ENCODE measurements at places on chromosomes 1 and 21.

DNA sequence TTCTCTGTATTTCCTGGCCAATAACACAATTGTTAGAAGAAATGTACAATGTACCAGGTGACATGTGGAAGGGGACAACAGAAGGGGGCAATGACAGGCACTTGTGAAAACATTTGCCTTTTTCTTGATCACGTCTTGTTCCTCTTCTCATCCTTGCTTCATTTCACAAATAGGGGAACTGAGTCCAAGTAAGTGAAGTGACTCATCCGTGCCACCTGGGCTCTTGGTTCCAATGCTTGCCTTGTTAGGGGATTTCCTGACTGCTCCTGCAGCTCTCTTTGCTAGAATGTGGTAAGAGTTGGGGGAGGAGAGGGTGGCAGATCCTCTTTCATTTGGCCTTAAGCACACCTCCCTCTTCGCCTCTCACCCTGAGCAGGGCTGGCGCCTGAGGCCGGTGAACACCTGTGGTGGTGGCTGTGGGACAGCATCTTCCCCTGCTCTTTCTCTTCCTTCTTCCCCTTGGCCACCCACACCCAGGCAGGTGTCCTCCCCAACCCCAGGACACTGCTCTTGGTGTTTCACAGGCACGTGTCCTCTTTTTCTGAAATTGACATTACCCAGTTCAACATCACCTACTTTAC lies 2.2 kb upstream of the RHEX start:
- no peak for DNase-seq

DNA sequence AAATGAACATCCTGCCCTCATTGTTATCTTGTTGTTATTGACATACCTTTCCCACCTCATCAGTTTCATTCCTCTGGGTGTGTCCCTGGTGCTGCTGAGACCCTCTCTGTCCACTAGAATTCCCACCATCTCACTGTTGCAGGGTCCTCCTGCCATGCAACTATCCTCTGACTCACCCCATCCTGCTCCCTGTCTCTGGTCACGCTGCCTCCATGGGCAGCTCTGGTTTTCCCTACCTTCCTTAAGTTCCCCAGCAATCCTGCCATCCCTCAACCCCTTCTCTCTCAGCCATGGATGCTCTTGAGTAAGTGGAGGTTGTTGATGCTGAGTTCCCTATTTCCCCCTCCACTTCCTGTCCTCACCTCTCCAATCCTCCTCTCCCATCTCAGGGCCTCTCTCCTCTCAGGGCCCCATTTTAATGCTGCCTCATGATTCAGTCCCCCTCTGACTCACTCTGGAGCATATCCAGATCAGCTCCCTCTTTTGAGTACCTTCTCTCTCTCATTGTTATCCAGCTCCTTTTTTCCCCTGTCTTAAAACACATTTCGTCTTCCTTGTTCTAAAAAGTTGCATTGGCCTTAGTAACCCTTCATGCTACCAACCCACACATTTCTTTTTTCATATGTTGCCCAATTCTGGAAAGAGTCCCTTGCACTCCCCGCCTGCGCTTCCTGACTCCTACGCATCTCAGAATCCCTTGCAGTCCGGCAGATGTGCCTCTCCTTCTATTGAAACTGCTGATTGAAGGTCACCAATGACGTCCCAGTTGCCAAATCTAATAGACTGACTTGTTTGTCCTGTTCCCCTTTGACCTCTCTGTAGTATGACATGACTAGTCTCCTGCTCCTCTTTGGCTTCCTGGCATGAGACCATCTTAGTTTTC lies 92.0 kb downstream of the CNIH3 start:
- DNase-seq = no peak

- DNase-seq = no peak
These were observed 163.4 kb downstream of the HHIPL2 start for GRCh38 chr1:222384531-222384930.

GRCh38 chr1:179490611-179491010 lies 85.1 kb downstream of the NPHS2 start:
- no peak for DNase-seq

DNA sequence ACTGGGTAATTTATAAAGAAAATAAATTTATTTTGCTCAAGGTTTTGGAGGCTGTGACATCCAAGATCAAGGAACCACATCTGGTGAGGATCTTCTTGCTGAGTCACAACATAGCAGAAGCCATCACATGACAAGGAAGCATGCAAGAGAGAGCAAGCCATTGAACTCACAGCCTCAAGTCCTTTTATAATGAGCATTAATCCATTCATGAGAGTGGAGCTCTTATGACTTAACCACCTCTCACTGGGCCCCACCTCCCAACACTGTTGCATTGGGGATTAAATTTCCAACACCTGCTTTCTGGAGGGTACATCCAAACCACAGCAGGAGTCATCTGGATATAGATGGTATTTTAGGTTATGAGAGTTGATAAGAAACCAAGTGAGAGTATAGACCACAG lies 20.6 kb upstream of the EGLN1 start:
- no peak for DNase-seq

DNA sequence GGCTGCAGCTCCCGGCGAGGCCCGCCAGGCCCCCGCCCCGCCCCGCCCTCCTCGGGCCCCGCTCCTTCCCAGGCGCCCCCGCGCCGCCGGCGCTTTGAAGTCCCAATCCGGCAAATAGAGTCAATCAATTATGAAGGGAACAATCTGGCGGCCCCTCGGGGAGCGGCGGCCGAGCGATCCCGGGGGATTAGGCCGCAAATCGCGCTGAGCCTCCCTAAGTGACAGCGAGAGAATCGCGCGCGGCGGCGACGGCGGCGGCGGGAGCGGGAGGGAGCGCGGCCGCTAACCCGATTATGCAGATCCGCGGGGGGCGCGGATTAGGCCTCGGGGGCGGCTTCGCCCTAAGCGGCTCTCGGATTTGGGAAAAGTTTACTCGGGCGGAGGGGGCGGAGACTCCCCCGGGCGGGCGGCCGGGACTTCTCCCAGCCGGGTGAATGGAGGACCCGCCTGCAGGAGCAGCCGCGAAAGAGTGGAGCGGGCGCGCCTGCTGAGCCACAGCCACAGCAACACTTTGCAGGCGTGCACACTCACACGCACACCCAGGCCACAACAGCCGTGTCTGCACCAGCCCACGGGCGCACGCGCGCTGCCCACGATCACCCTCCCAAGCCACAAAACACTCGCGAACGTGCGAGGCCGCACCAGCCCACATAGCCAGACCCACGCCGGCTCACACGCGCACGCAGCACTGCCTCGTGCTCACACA lies 23.0 kb upstream of the DMBX1 start:
- no peak for DNase-seq

DNA sequence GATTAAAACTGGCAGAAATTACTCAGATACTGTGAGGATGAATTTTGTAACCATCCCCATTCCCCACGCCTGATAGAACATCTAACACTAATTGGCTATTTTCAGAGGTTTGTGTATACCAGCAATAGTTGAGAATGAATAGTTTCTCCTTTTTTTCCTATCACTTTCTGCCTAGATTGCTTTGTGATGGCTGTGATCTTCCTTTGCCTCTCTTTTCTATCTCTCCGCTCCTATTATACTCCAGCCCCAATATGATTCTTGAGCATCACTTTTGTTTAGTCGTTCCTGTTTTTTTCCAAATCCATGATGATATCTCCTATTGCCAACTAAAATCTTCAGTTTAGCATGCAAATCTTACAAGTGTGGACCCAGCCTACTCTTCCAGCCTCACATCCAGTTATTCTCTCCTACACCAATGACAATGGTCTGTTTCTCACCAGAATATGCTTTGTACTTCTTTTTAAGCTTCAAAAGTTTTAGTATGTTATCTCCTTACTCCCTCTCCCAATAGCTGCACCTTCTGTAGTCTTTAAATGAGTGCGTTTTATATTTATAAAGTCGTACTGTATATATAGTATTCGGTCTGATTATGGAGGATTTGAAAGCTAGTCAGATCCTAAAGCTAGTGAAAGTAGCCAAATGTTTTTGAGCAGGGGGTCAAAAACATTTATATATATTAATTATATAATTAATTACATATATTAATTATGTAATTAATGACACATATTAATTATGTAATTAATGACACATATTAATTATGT lies 25.2 kb downstream of the MAGI3 start:
- no peak for DNase-seq

- no peak for DNase-seq
These were observed 41.5 kb downstream of the STYXL2 start for GRCh38 chr1:167135281-167135840.

Data from caudate nucleus (tissue), 63 donors.